ENCODE measurements at places on chromosomes 16 and 17.

DNA sequence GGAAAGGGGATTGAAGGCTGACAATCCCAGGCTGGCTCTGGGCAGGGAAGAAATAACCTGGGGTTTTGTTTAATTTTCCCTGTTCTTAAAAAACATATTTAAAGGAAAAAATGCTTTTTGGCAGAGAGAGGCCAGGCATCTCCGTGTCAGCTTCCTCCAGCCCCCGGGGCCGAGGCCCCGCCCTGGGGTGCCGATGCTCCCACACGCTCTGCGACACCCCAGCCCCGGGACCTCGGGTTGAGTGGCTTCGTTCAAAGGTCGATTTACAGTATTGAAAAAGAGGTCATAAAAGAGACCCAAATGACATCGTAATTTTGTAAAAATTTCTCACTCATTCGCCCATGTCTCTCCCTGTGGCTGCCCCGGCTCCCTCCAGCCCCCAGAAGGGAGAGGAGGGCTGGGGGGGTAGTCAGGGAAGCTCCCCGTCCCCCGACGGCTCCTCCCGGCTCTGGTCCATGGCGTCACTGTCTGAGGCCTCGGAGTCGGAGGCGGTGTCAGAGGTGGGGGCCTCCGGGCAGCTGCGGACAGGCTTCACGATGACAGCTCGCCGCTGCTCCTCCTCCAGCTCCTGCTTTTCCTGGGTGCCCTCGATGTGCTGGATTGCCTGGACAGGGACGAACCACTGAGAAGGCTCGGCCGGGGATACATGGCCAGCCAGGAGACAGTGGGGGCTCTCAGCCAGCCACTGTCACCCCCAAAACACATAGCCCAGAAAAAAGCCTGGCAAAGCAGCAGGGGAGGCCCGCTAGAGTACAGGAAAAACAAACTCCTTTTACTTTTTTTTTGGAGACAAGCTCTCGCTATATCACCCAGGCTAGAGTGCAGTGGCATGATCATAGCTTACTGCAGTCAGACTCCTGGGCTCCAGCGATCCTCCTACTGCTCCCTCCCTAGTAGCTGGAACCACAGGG, 14.9 kb downstream of the TFAP4 start:
- no peak for DNase-seq

DNA sequence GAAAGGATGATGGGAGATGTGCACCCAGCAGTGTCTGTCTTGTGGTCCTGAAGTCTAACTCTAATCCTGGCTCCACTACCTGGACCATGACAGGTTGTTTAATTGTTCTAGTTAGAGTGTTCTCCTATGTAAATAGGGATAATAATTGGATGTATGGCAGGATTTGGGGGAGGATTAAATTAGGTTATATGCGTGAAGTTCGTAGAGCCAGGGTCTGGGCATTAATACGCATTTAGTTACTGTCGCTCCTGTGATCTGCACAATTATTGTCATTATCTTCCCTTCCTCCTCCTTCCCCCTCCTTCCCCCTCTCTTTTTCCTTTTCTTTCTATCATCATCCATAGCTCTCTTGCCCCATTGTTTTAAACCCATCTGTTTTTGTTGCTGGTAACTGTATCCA, 210.3 kb downstream of the WWOX start:
- no peak for DNase-seq

DNA sequence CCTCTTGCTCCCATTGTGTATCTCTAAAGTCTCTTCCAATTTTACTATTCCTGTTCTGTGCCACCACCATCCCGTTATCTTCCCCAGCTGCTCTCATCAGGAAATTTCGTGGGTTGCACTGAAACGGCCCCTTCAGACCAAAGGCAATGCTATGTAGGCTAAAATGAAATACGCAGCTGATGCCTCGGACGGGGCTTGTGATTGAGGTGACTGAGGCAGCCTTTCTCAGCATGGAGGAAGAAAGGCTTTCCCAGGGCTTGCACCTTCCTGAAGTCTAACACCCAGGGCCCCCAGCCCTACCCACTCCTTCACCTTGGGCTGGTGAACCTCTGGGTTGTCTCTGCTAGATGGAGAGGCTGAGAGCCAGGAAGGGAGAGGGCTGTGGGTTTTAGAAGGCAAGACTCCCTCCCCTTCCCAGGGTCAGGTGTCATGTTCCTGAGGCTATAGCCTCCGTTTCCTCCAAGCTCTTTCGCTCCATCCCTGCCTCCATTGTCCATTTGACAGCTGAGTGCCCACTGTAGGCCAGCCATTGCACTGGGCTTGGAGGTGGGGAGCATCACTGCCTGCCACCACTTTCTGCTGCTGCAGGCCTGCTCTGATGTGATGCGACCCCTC, 7.8 kb downstream of the CCDC200 start:
- DNase-seq, result no peak

- DNase-seq, result no peak
Measured at GRCh38 chr16:87132361-87133014, 184.7 kb downstream of the C16orf95 start.

- no peak for DNase-seq
Measured at GRCh38 chr17:75825149-75825552, 19.1 kb downstream of the UNC13D start.

DNA sequence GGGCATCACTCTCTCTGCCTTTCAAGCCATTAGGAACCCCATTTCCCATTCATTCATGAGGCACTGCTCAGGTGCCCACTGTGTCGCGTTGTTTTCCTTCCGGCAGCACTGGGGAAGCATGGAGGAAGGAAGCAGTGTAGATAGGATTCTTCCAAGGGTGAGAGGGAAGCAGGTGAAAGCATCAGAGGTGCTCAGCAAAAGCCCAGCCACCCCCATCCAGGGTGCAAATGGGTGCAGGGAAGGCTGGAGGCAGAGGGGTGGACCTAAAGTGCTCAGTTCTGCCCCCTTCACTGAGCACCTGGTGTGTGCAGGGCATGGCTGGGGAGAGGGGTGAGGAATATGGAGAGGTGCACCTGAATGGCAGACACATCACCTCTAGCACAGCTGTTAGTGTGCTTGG, 3.4 kb upstream of the NXPH3 start:
- no peak for DNase-seq

- no peak for DNase-seq
Measured at GRCh38 chr17:3529817-3530741, 27.5 kb downstream of the TRPV3 start.

- DNase-seq, result no peak
Measured at GRCh38 chr17:10614536-10615155, 42.5 kb downstream of the MYH3 start.

Data from CD4-positive, alpha-beta T cell treated with Interleukin-6 for 4 hours (primary cell).